ENCODE measurements at places on chromosomes 3 and 15. TPM values are rescaled to one million over a fixed set of nuclear protein-coding genes. Genes with fewer than 3 reads are reported as not detected.
A peak's percentile ranks its signal among the peaks of the same experiment; 100 is the strongest.

DNA sequence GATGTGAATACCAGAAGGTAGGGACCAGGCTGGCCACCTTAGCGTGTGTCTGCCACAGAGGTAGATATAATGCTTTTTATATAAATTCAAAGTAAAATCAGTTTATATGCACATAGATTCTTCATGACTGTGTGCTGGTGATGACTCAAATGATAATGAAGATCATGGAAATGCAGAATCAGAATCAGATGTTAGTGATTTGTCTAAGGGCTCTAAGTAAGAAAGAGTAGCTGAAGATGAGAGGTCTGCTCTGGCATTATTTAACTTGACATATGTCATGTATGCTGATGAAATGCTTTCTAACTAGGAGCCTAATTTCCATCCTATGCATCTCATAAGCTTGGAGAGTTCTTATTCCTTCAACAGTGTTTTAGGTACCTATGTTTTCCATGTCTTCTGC lies 50.3 kb upstream of the DPH6 start:
- DNase-seq, result no peak

GRCh38 chr15:25362545-25362944 lies 76.3 kb downstream of the UBE3A start:
- no peak for DNase-seq

- no peak for DNase-seq
Measured at GRCh38 chr3:172546105-172546504, 22.9 kb upstream of the TNFSF10 start.

DNA sequence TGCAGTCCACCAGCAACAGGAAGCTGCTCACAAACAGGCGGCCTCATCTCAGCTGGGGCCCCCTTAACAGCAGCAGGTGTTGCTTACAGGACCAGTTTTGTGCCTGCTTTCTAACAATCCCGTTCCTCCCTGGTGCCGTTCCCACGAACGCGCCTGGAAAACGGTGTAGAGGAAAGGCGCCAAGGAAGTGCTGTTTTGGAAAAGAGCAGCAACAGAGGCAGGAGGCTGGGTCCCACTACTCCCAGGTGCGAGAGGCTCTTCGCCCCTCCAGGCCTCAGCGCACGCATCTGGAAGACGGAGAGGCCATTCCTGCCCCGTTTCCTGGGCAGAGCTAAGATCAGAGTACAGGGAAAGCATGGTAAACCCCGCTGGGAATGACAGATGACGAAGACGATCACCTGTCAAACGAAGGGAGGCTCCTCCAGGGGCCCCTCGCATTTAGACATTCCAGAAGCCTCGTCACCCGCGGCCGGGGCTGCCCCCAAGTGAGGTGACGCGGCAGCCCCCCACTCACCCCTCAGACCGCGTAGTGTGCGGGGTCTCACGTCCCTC lies 603 bp downstream of the SCAPER start:
- DNase-seq, result peak; percentile 46

CLDN16 gene
- 0.34 TPM for total RNA-seq

KPNA1 gene
- 36.4 TPM for total RNA-seq

TRPM1 gene
- 1.9 TPM for total RNA-seq

ILDR1 gene
- not detected for total RNA-seq
